Umbilical cord (tissue), 2 donors: ENCODE measurements at places on chromosomes 3 and 15.

GRCh38 chr3:71207632-71208031 lies 375.9 kb downstream of the FOXP1 start:
- DNase-seq: no peak

- no peak for DNase-seq
These were observed 5.0 kb downstream of the ITPKA start for GRCh38 chr15:41498657-41499056.

GRCh38 chr15:62165104-62165792 lies at the start of gene C2CD4B:
C2CD4B (minus strand) TSS chr15:62165285; CDS start chr15:62164984, 301 bp downstream.
- DNase-seq: peak; percentile 4

DNA sequence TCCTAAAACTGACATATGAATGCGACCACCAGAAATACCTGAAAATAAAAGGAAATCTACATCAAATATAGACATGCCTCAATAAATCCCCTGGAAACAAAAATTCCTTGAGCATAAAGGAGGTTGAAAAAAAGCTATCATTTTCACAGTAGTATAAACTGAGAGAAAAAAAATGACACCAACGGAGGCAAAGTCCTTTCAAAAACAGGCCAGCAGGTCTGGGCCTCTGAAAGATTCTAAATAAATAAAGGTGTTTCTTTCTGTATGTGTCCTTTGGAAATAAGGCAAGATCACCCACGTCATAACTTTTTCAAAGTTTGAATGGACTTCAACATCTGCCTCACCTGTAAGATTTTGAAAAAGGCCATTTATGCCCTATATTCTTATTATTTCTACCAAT lies 5.0 kb downstream of the CLPX start:
- no peak for DNase-seq

GRCh38 chr3:147400111-147400510 lies 6.2 kb downstream of the ZIC4 start:
- no peak for DNase-seq

DNA sequence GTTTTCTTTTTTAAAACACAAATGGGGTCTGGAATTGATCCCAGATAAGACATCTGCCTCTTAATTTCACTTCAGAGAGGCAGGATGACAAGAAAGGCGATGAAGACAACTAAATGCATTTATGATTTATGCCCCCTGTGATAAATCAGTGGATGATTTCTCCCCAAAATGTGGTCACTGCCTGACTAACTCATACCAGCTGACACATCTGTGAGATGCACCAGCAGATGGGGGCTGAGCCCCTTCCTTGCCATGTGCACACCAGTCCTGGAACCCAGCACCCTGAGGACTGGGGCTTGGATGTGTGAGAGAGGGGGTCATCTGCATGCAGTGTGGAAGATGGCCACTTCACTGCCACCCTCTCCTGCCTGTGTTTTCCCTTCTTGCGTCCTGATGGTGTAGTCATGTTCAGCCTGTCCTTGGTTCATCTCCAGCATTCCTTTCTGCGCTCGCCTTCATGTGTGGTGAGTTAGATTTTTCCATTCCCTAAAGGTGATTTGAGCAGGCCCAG lies 264.3 kb downstream of the LRTM1 start:
- no peak for DNase-seq

DNA sequence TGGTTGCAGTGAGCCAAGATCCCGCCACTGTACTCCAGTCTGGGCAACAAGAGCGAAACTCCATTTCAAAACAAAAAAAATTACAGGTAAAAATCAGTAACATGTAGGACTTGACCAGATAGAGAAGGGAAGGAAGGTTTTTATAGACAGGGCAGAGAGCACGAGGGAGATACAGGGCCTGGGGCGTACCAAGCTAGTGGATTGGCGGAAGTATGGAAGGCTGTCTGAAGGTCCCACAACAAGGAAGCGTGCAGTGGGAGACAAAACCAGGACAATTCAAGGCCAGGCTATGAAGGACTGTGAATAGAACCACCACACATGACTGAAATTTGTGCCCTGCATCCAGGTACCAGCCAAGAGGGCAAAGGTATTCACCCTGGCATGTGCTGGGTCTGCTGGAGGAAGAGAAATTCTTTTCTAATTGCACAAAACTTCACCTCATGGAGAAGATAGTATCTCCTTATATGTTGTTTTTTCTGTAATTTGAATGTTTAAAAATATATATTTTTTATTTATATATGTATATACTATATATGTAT lies 33.0 kb upstream of the BCL2A1 start:
- DNase-seq: no peak

GRCh38 chr3:124976383-124976782 lies 41.8 kb upstream of the MUC13 start:
- no peak for DNase-seq

DNA sequence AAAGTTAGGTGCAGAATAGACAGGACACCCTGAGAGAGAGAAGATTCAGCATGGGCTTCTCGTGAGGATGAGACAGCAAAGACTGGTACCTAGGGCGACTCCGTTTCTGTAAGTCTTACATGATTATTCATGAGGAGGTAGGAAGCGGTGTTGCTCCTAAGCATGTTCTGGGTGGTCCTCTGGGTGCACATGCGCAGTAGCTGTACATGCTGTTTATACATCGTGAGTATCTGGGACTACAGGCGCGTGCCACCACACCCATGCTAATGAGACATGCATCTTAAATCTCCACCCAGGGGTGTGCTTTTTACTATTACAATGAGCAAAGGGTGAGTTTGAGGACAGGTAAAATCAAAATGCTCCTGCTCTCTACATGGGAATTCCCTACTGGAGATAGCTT lies 12.3 kb downstream of the ALPK3 start:
- DNase-seq: no peak

DNA sequence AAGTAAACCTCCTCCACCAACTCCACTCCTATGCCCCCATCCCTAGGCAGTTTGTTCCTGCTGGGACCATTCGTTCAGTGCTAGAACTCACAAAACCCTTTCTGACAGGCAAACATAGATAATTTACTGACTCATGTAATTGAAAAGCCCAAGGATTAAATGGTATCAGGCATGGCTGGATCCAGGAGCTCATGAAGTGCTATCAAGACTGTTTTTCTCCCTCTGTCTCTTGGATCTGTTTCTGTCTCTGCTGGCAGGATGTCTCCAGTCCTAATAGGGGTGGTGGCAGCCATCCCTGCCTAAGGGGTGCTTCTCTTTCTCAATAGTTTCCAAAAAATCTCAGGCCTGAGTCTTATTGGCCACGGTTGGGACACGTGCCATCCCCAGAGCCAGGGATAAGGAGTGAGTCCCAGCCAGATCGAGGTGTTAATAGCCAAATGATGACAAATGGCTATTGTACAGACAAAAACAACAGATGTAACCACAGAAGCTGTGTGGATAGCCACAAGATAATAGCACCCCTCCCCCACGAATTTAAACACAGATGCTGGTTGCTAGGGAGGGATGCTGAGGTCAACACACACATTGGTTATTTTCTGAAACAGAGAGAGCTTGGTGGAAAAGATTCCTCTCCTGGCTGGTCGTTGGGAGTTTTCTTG lies 168.6 kb downstream of the SHQ1 start:
- peak; percentile 50 for DNase-seq

- DNase-seq: no peak
These were observed 5.5 kb upstream of the SPG11 start for GRCh38 chr15:44668921-44669320.

DNA sequence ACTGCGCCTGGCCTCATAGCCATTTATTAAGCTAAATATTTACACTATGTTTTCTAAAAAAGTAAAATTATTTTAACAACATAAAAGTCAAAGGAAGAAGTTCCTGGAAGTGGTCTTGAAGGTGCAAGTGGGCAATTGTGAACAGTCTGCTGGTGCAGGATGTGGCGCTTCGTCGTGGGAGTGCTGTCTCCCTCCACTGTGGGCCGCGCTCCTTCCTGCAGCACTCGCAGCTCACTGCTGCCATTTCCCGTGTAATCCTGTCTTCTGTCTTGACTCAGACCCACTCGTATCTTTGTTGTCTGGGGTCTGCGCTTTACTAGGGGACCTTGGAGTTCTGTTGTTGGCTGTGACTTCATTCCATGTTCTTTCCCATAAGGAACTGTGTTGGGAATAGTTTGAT lies 56.3 kb downstream of the APBA2 start:
- no peak for DNase-seq

DNA sequence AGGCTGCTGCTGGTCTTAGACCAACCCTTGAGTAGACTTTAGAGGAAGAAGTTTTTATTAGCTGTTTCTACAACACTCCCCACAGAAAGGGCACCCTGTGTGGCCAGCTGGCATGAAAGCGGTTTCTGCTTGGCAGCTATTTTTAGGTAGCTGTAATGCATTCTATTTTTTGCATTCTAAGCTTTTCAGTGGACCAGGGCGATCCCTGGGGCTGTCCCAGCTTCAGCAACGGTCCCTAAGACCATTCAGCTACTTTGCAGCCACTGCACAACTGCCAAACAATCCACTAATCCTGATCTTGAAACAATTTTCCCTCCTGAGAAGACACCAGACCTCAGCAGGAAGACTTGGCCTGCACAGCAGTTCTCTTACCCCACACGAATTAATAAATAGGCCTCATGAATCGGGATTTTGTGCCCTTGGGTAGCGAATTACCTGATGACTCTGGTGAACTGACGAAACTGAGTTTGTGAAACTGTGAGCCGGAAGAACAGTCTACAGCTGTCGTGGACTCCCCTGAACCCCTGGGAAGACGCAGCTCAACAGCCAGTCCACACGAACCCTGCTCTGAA lies 14.6 kb upstream of the TFRC start:
- DNase-seq: peak; percentile 40

- no peak for DNase-seq
These were observed 2.3 kb downstream of the LRRC28 start for GRCh38 chr15:99253381-99254090.
